ENCODE measurements at places on chromosomes 1 and 21.

- no peak for DNase-seq
Measured at GRCh38 chr1:77310924-77311323, 29.1 kb downstream of the AK5 start.

GRCh38 chr1:70754701-70755100 is 292.9 kb downstream of the PTGER3 start:
- no peak for DNase-seq

DNA sequence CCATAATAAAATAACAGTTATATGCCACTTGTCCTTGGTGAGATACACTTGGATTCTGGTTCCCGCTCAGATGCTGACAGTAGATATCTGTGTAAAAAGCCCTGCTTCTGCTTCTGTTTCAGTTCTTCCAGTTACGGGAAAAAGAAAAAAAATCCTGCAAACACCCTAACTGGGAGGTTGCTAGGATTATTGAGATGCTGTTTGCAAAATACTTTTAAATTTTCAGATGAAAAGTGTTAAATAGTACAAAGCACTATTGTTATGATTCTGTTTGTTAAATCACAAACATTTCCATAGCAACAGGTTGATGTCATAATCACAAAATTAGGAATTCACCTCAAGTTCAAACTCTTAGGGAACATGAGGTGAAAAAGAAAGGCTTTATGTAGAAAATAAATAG is 232.3 kb downstream of the HMCN1 start:
- DNase-seq, result no peak

DNA sequence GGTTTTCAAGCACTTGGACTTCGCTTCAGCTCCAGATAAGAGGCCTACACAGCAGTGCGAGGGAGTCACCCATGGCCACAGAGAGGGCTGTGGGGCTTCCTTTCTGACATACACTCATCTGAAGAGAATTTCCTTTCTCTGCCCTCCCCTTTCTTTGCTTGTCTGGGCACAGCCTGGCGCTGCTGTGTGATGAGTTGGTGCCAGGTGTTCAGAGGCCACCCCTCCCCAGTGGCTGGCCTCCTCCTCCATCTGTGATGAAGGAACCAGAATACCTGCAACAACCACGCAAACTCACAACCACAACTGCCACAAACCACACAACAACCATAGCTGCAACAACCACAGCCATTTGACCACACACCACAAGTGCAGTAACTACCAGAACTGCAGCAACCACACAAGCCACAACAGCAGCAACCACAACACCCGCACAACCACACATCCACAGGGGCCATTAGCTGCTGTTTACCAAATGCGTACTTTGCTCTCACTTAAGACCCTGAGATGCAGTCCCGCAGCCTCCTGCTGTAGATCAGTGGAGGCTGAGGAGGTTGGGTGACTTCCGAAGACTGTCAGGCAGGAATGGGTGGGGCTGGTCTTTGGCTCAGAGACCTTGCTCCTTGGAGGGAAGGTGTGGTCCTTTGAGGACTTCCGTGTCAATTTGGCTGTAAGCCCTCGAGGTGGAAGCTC is 71.1 kb downstream of the IER5 start:
- DNase-seq, result no peak

GRCh38 chr1:181013144-181013543 is 9.5 kb downstream of the STX6 start:
- DNase-seq, result no peak

DNA sequence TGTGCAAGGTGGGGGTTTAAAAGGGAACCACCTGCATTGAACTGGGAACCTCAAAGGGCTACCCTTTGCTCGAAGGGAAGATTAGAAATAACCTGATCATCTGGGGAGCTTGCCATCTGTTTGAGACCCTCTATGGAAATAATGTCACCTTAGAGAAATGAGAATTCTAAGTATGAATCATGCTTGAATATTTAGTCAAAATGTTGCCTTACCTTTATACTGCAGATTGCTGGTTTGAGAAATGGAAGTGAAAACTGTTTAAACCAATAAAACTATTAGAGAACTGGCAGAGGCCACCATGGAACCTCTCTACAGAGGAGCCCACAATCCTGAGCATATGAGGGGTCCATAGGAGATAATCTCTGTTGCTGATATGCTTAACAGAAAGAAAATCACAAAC is 131.2 kb upstream of the FAM78B start:
- DNase-seq, result no peak

DNA sequence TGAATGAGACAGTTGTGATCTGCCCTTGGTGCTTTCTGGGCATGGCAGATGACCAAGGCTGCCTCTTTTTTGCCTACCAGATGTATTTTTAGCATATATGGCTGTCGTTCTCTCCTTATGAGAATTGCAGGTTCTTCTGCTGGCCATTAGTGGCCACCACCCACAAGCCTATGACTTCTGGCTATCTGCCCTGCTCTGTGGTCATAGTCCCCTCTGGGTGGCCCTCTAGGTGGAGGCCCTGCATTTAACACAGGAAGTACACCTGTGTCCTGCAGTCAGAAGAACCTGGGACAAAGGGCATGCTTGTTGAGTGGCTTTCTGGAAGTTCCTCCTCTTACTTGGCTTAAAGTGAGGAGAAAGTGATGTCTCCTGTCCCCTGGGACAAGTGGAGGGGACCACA is 6.5 kb downstream of the FCAMR start:
- DNase-seq, result no peak

DNA sequence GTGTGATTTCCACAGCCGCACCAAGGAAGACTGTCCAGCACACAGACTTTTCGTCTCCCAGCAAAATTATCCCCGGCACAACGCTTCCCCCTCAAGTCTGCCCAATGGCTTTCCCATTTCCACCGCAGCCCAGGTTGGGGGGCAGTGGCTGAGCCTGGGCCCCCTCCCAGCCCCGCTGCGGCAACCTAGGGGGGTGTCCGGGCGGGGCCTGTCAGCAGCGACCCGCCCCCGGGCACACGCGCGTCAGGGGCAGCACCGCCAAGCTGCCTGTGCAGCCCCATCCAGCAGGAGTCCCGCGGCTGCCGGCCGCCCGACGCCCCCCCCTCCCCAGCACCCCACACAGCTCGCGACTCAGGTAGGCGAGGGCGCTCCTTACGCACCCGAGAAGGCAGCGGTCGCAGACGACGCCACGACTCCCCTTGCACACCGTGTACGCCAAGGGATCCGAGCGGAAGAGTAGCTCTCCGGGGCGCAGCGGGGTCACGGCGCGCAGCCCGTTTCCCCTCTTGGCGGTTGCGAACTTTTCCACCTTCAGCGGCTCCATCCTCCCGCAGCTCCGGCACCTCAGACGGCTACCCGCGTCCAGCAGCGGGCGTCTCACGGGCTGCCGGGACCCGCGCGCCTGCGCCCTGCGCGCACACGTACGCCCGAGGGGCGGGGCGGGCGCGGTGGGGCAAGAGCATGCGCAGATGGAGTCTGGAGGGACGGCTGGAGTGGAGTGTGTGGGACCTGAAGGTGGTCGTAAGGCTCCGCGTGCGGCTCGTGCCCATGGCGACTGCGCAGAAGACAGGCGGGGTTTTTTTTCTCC is at the start of gene SMYD3:
Gene SMYD3 (minus strand): TSS at position 606 of the 808 bp plus-strand sequence.
- peak; percentile 76 for DNase-seq

GRCh38 chr1:62834400-62834961 is 50.5 kb downstream of the ATG4C start:
- DNase-seq, result no peak

DNA sequence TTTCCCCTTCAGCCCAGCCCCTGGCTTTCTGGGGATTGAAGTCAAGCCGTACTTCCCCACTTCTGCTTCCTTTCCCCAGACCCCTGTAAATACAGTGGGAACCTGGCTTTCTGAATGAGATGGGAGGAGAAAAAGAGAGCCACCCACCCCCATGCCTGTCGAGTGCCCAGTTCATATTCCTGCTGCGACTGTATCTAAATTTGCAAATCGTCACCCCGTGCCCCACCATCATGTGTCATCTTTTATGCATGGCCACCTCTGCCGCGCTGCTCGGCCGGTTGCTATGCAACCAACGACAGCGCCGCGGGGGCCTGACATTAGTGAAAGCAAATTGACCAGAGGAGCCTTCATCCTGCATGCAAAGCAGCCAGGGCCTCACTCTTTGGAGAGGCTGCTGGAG is 143.0 kb downstream of the ELAVL4 start:
- no peak for DNase-seq

GRCh38 chr1:111110197-111110899 is 29.5 kb downstream of the DRAM2 start:
- no peak for DNase-seq

- DNase-seq, result no peak
Measured at GRCh38 chr1:117563492-117563875, 42.4 kb upstream of the TENT5C start.

DNA sequence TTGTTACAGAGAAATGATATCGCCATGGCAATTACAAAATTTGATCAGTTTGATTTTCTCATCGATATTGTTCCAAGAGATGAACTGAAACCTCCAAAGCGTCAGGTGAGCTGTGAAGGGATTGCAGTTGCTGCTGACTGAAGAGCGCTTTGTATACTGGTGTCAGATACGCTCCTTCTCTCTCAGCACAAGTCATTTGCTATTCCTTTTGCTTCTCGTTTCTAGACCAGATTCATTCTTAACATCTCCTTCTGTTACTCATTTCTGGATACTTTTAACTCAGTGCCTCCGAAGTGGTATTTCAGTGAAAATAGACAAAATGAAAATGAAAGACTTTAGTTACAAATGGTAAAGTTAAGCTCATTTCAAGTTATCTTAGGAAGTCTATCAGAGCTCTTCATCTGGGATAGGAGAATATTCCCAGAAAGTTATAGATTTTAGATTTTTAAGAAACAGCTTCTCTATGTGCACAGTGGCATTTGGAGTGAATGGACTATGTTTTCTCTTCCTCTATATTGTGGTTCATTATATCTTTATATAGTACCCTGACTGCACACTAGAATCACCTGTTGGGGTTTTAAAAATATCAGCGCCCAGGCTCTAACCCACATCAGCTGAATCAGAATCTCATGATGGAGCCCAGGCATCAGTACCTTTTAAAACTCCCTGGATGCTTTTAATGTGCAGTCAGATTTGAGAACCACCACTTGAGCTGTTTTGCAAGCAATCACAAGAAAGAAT is 30.3 kb upstream of the KCNQ4 start:
- no peak for DNase-seq

GRCh38 chr1:202046748-202047708 is 36.6 kb downstream of the ELF3 start:
- DNase-seq, result no peak

GRCh38 chr1:211736351-211736915 is 61.0 kb upstream of the NEK2 start:
- DNase-seq, result no peak

DNA sequence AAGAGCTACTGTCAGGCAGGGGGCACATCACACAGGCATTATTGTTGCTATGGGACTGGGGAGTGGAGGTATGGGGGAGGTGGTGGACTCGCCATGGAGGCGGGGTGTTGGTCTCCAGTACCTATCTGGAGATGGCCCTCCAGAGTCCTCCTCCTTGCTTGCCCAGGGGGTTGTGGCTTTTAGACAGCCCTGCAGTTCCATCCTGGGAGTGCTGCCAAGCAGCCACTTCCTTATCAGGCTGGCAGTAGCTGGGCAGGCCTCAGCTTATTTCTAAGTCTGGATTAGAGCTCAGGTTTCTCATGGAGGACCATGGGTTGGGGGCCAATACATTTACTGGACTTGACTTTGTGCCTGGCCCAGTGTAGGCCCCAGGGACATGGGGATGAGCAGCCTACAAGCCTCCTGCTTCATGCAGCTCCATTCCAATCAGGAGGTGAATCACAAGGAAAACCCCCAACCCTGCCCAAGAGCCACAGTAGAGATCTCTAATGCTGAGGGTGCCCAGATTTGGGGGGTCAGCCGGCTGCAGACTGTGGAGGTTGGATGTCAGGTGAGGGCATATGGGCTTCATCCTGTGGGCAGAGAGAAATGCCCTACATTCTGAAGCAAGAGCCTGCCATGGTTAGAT is 210.7 kb upstream of the EDN2 start:
- DNase-seq, result no peak

DNA sequence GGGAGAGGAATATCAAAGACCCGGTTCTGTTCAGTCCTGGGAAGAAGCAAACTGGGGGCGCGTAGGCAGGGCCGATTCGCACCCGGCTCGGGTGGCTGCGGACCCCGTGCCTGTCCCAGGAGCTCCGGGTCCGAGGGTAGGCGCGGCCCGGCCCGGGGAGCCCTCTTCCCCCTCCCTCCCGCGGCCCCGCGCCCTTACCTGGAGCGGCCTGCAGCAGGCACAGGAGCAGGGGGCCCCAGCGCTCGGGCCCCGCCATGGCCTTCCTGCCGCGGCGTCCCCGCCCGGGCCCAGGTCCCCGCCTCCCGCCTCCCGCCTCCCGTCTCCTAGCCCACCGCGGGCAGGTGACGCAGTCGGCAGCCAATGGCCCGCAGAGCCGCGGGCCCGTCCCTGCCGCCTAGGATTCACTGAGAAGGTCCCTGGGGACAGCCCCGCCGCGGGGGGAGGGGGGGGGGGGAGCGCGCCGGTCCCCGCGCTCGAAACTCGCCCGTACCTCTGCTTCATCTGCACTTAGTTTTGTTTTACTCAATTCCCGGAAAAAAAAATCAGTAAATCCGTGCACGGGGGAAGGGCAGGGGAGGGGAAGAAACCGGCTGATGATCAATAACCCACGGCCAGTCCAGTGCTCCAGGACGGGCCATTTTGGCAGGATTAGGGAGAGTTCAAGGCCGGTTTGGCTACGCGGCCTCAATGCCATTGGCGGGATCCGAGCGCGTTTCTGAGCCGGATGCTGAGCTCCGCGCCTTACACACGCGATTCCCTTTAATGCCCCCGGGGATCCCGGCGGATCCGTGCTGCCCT is at the start of gene IFNLR1:
Gene IFNLR1 (minus strand): TSS at position 297 of the 798 bp plus-strand sequence. CDS start 41 bp downstream, at position 256.
- no peak for DNase-seq

GRCh38 chr21:16421965-16422364 is 692.2 kb downstream of the USP25 start:
- DNase-seq, result no peak

- no peak for DNase-seq
Measured at GRCh38 chr21:42474043-42474831, 21.8 kb downstream of the RSPH1 start.

GRCh38 chr1:13807209-13807608 is 107.2 kb downstream of the PRDM2 start:
- no peak for DNase-seq

DNA sequence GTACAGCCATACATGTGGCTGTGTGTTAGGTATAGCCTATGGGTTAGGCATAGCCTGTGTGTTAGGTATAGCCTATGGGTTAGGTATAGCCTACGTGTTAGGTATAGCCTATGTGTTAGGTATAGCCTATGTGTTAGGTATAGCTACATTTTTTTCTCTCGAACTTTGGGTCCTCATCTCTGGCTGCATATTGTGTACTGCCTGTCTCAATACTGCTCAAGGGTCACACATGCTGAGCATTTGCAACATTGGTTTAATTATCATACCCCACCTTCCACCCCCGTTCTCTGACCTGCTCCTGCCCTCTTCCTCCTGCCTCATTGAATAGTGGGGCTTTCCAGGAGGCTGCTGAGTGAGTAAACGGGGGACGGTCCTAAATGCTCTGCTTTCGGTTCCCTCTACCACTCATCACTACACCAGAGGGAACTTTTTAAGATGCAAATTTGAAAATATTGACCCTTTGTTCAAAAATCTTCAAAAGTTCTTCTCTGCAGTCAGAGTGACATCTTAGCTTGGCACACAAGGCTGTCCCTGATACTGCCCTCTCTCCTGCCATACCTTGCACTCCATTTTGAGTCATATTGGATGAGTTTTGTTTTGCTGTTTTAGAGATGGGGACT is 17.8 kb downstream of the OR2B11 start:
- no peak for DNase-seq
